GM12892 (cell line): ENCODE measurements at places on chromosomes 12 and 14.

GRCh38 chr14:24162093-24162492 is 1.0 kb downstream of the IRF9 start:
- DNase-seq, result no peak

DNA sequence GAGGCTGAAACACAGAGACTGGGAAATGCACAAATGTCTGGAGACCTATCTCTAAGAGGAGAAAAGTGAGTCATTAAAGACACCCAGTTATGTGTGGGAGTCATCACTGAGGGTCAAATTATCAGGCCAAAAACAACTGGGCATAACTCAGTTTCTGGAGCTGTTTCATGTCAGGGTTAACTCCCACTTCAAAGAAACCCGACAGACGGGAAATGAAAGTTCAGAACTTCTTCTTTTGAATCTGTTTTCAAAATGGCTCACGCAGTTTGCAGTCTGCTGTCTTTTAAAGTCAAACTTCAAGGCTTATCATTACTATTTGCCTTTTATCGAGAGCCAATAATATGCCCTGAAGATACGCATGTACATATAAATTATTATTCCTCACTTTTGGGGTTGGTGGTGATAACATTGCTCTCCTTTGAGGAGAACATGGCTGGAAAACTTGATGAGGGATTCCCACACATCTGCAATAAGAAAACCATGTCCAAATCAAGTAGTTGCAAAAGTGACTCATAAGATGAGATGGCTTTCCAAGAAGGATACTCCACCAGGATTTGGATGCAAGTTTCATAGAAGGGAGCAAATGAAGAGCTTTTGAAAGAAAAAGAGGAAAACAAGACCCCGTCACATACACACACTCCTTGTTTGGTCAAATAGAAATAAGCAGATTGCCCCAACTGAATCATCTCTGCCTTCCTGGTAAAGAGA is 341.4 kb downstream of the ADAMTS20 start:
- DNase-seq, result peak; percentile 3

DNA sequence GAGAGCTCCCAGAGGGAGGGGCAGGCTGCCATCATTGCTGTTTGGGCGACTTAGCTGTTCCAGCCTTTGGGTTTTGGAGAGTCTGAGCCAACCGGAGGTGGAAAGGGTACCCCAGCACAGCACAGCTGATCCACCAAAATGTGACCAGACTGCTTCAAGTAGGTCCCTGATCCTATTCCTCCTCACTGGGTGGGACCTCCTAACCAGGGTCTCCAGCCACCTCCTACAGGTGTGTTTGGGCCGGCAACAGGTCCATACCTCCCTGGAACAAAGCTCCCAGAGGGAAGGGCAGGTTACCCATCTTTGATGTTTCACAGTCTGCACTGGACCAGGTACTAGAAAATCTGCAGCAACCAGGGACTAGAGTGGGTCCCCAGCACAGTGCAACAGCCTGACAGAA is 53.8 kb downstream of the CAND1 start:
- no peak for DNase-seq

- DNase-seq, result no peak
These were observed 3.8 kb upstream of the FAM186B start for GRCh38 chr12:49609059-49609874.

DNA sequence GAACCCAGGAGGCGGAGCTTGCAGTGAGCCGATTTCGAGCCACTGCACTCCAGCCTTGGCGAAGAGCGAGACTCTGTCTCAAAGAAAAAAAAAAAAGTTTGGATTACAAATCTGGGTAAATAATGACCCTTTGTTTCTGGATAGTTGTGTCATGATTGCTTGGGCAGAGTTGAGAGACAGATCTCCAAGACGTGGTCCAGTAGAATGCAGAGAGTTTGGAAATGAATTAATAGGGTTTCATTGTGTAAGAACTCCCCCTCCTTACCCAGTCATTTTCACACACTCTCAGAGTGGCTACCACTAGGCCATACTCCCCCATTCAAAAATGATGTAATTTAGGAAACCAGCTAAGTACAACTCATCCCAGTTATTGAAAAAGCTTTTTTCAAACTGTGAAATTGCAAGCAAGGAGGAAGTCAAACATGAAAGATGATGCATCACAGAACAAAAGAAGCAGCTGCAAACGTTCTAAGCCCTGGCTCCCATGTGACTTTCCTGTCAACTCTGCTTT is 1331.9 kb downstream of the AACS start:
- no peak for DNase-seq

DNA sequence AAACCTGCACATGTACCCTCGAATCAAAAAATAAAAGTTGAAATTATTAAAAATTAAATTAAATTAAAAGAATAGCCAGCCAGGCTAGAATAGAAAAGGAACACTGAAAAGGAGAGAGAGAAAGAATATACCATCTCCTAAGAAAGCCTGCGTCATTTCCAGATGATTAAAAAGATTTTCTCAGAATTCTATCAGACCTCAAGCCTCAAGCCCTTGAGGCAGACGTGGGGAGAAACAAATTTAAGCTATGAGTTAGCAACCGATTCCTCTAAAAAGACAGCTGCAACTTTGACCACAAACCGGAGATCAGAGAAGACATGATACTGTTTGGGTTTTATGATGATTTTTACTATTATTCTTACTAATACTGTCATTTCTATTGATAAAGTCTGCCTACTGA is 138.3 kb downstream of the KSR2 start:
- DNase-seq, result no peak

DNA sequence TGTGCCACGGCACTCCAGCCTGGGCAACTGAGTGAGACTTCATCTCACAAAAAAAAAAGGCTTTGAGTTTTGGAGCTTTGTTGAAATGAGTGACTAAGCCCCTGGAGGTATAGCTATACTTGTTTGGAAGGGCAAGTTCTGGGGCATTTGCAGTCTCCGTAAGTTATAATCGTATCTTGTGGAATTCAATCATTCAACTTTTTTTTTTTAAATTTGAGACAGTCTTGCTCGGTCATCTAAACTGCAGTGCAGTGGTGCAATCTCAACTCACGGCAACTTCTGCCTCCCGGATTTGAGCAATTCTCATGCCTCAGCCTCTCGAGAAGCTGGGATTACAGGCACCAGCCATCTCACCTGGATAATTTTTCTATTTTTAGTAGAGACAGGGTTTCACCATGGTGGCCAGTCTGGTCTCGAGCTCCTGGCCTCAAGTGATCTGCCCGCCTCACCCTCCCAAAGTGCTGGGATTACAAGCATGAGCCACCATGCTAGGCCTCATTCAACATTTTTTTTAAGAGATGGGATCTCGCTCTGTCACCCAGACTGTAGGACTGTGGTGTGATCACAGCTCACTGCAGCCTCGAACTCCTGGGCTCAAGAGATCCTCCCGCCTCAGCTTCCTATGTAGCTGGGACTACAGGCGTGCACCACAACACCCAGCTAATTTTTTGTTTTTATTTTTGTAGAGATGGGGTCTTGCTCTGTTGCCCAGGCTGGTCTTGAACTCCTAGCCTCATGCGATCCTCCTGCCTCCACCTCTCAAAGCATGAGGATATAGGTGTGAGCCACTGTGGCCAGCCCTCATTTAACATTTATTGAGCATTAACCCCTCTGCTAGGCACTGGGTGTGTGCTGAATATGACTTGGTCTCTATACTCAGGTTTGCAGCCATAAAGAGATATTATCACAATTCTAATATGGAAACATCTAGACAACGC is 133.7 kb upstream of the MAP1LC3B2 start:
- DNase-seq, result no peak

- no peak for DNase-seq
These were observed 424.4 kb upstream of the LMO3 start for GRCh38 chr12:17030338-17030737.
